ENCODE measurements at places on chromosomes 11 and 22.

- DNase-seq = no peak
These were observed 18.4 kb upstream of the CTSC start for GRCh38 chr11:88355887-88356286.

GRCh38 chr11:441418-442274 is at the start of gene ANO9:
Gene ANO9 (minus strand): TSS chr11:442011. CDS start chr11:441926, 85 bp downstream.
- DNase-seq = peak; percentile 47

DNA sequence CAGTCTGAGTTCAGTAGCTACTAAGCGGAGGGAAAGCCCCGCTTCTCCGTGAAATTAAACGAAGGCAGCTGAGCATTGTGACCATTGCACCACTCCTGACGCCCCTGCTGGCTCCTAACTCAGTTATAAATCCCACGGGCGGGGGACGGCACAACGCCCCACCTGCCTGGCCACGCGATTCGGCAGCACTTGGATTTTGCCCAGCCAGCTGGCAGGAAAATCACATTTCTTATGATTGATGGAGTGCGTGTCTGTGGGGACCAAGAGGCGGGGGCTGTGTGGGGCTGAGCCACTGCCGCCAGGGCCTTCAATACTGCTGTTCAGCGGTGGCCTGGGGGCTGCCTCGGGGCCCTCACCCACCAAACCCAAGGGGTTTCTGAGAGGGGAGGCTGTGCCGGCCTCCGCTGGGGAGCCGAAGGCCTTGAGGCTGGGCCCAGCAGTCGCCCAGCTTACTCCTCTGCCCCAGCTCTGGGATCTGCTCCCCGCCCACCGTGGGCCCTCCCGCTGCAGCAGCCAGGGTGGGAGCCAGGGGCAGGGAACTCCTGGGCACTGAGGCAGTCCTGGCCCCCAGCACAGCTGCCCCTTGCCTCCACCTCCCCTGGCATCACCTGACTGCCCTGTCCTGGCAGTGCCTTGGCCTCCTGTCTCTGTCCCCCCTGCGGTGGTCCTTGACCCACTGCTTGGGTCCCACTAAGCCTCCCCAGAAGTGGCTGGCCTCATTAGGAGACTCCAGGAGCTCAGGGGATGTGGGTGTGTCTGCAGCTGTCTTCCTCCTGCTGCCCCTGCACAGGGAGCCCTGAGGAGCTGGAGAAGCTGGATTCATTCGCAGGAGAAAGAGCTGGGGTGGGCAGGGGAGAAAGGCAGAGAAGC is 30.7 kb downstream of the SHISAL1 start:
- no peak for DNase-seq

- DNase-seq = peak; percentile 88
These were observed 49.3 kb upstream of the RDX start for GRCh38 chr11:110345743-110346142.

DNA sequence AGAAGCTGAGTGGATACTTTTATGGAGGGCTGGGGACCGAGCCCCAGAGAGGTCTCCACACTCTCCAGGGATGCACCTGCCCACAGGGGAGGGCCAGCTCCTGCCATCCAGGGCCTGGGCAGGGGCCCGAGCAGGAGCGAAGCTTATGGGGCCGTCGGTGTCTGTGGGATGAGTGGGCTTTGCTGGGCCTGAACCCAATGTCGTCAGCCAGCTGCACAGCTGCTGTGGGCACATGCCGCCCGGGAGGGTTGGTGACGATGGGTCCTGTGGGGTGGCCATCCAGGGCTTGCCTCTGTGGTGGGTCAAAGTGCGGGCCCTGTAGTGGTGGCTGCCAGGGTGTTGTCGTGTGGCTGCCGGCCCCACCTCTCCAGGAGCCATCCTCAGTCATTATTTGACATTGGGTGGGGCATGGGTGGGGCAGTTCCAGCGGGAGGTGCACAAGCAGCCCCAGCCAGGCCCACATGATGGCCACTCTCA is 447.1 kb downstream of the TBC1D22A start:
- no peak for DNase-seq

DNA sequence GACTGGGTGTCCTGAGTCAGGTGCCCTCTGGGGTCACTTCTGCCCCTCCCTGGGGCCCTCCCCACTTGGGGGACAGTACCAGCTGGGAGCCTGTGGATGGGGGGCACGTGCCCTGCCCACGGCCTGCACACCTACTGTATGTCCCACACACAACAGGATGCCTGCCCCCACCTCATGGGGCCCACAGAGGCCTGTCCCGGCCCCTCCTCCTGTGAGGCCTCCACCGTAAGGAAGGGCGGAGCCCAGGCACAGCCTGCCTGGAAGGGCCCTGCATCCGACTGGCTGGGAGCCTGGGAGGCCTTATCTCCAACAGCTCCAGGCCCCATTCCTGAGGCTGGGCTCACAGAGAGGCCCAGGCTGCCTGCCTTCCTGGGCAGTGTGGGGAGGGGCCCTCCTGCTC is 47.8 kb downstream of the BRSK2 start:
- DNase-seq = no peak

DNA sequence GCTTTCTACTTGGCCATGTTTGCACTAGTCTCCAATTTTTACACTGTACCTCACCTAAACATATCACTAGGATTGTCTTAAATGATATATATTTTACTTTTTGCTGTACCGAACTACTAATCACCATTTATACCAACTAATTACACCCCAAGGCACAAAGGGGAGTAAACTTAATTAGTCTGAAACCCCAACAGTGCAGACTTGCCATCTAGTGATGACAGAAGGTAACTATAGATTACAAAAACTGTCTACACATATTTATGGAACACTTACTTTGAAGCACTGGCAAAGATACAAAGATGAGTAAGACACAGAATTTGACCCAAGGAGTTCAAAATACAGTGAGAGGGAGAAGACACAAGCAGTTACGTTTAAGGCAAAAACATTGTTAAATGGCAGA is 139.7 kb downstream of the CNTN5 start:
- no peak for DNase-seq

- no peak for DNase-seq
These were observed 70.6 kb upstream of the SEPTIN5 start for GRCh38 chr22:19643448-19644313.

- no peak for DNase-seq
These were observed 48.2 kb downstream of the RTN4R start for GRCh38 chr22:20219667-20220628.

DNA sequence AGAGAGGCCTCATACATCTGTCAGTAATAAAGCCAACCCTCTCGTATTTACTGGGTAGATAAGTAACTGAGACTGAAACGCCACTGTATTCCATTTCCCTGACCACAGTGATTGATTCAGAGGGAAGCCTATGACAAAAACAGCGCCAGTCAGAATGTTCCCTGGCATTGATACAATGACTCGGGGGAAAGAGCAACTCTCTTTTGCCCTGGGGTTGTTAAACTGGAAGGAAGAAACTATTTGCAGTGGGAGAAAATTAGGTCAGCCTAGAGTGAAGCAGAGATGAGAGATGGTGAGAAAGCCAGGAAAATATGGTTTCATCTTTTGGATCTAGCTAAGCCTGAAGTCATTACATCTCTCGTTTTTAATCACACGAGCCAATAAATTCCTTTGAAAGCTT is 48.6 kb upstream of the RBFOX2 start:
- DNase-seq = no peak

DNA sequence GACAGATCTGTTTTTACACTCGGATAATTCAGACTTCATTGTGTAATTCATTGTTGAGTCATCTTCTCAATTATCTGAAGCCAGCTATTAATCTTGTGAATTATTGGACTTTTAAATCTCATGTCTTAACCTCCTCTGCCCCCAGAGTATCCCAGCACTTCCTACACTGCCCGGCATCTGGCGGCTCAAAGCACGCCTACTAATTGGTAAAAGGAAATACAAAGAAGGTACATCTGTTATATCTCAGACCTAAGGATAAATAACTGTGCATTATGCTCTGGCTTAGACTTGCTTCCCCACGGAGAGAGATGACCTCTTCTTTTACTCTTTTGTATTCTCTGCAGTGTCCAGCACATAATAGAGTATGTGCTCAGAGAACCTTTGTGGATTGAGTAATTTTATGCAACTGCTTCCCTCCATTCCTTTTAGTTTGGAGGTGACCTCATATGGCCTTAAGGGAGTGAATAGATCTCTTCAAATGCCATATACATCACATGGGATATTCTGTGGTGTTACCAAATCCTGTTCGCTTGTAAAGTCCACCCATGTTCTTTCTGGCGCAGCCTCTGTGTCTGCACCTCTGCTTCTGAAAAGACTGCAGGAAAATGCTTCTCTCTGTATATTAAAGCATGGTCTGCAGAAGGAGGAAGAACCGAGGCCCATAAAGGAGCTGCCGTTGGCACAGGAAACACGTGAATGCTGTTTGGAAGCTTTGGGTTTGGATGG is 125.6 kb upstream of the SORL1-AS1 start:
- no peak for DNase-seq

DNA sequence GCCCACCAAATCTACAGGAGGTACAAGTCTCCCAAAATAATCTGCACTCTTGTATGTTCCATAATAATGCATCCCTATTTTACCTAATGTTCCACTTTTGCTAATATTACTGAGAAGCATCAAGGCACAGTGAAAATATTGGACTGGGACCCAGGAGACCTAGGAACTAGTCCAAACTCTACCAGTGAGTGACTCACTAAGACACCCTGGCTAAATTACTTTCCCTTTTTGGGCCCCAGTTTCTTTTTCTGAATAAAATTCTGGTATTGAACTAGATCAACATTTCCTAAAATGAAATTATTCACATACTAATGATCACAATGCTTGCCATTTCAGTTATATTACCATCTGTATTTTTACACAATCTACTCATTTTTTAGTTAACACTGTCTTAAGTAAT is 19.6 kb downstream of the THAP12 start:
- DNase-seq = no peak

DNA sequence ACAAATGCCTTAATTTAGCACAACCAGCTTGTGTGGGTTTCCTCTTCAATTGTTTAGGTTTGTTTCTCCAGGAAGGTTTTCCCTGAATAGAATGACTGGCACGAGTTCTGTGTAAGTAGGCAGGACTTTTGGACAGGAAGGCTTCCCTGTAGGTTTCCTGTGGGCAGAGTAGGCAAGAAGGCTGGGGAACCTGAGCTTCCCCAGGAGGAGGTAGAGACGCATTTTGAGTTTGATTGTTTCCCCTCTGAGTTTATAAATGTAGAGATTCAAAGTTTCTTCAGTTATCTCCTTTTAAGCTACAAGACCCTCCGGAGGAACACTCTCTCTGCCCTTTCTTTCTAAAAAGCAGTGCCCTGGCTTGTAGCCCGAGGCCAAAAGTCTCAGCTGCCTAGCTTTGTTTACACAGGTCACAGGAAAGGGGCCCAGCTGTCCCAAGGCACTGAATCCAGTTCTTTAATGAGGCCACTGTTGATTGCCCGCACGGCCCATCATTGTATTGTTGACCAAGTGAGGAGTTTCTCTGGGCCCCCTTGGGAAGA is 66.6 kb upstream of the RDX start:
- no peak for DNase-seq

- DNase-seq = no peak
These were observed 207.5 kb downstream of the TBC1D22A start for GRCh38 chr22:46969961-46970360.

DNA sequence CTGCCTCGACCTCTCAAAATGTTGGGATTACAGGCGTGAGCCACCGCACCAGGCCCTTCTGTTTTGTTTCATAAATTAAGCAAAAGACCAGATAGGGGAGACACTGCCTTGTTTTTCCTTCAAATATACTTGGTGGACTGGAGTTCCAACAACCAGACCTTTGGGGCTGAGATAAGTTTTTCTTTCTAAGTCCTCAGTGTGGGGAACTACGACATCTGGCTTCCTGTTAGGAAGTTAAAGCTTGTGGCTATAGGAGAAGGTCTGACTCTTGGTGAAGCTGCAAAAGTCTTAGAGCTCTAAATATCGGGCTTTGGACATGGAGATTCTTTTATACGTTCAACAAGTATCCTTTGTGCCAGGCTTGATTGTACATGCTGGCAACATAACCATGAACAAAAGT is 64.1 kb upstream of the EED start:
- DNase-seq = no peak

DNA sequence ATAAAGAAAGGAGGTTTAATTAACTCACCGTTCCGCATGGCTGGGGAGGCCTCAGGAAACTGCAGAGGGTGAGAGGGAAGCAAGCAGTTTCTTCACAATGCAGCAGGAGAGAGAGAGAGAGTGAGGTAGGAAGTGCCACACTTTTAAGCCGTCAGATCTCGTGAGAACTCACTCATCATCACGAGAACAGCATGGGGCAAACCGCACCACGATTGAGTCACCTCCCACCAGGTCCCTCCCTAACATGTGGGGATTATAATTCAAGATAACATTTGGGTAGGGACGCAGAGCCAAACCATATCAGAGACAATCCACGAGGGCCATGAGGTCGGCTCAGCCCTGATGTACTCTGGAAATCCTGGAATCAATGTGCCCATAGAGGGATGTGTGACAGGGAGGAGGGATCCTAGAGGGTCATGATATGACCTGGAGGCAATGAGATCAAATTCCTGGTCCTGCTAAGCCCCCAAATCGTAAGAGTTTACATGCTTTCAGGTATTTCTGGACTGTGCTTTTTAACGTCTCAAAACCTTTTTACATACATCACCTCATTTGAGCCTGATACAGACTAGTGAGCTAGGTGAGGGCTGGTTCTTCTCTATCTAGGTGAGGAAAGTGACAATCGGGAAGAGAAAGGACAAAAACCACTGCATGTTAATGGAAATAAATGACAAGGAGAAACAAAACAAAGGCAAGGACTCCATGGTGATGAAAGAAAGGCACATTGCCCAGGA is 19.5 kb upstream of the RASSF10 start:
- DNase-seq = no peak

DNA sequence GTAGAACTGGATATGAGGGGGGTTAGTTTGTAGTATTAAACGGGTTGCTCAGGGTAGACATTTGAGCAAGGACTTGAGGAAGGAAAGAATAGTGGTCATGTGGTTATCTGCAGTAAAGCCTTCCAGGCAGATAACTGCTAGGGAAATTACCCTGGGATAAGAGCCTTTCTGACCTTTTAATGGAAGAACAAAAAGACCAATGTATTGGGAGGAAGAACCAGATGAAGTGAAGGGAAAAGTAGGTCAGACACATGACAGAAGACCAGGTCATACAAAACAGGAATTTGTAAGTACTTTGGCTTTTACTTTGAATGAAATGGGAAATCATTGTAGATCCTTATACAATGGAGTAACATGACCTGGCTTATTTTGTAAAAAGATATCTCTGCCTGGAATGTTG is 241.9 kb upstream of the CTSC start:
- DNase-seq = no peak

- DNase-seq = peak; percentile 49
These were observed 5.4 kb downstream of the PCF11 start for GRCh38 chr11:83162377-83162776.

- DNase-seq = no peak
These were observed 15.2 kb downstream of the SMARCB1 start for GRCh38 chr22:23801886-23802377.

- no peak for DNase-seq
These were observed 37.6 kb downstream of the TRMU start for GRCh38 chr22:46373159-46373558.

DNA sequence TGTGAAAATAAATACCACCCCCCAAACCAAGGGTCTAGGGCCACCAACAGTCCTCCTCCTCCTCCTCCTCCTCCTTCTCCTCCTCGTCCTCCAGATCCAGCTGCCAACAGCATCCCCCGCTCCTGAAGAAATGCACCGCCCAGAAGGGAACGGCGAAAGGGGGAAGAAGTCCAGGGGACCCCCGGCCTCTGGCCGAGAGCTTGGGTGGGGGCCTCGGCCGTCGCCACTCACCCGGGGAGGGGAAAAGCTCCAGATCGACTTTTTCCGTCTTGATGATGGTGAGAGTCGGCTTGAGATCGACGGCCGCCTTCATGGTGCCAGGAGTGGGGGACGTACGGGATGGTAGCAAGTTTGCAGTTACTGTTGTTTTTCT is 65.7 kb downstream of the ETS1 start:
- no peak for DNase-seq

Data from activated CD4-positive, alpha-beta T cell treated with anti-CD3 and anti-CD28 coated beads, Interleukin-2, Interleukin-6, amounts not matched to agents 100 ng/mL and 50 ng/mL, durations not matched to agents 16 hours and 8 hours (primary cell).